Stimulated activated CD8-positive, alpha-beta memory T cell treated with anti-CD3 and anti-CD28 coated beads, Interleukin-15, amount 100 ng/mL, for 4 hours (primary cell): ENCODE measurements at places on chromosomes 11 and 22.

- no peak for DNase-seq
These were observed 98.8 kb upstream of the CD82 start for GRCh38 chr11:44466531-44467205.

DNA sequence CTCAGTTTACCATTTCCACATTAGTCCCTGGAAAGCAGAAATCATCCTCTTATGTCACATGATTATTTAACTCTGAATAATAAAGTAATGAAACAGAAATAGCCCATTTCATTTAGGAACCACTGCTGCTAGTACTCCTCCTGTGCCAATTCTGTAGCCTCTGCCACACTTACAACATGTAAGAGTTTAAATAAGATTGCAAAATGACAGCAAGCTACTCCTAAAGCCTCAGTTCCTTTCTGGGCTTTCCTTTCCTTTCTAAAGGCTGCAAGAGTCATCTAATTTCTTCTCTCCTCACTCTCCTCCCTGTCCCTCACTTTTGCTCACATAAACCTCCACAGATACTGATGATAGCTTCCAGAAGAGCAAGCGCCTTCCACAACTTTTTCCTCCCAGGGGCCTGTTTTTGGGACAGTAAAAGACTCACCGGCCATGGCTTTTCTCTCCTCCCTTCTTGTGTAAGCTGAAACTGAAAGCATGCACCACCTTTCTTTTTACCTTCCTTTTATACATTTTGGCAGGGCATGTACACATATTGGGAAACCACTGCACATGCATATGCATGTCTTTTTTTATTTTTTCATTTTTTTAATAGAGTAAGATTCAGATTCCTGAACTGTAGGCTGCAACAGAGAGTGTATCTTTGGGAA lies 38.5 kb downstream of the CARD18 start:
- no peak for DNase-seq

- no peak for DNase-seq
These were observed at the start of gene UPK3A for GRCh38 chr22:45284705-45285262. Gene UPK3A (plus strand): TSS chr22:45284949. CDS start chr22:45285014, 65 bp downstream.

DNA sequence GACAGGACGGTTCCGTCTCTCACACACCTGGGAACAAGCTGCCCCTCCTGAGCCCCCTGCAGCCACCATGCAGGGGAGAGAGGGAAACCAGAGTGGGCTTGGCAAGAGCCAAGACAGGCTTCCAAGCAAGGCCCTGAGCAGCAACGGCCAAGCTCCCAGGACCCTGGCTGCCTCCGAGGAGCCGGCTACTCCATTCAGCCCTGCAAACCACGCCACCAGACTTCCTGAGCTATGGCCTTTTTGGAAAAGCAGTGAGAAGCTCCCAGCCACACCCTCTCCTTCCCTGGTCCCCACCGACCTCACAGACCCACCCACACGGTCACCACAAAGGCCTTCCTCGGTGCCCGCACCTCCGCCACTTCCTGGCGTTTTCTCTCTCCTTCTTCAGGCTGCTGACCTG lies 479.0 kb downstream of the BRD1 start:
- no peak for DNase-seq

- no peak for DNase-seq
These were observed 882.8 kb upstream of the ANO3 start for GRCh38 chr11:25449091-25449490.

DNA sequence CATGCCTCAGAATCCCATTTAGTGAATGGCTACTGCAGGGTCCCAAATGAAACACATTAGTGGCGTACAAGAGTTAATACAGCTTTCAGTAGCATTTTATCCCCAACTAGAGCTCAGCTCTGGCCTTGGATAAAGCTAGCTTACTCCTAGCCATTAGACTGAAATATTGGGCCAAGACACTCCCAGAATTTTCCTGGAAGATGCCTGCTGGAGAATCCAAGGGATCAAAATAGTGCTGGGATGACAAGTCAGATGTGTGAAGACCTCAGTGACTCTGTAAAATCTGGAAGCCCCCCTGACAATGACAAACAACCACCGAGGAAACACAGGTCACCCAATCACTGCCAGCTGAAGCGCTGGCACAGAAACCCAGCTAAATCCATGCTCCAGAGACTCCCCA lies 303.1 kb upstream of the SORL1-AS1 start:
- no peak for DNase-seq

- no peak for DNase-seq
These were observed 347.9 kb upstream of the NCAM1 start for GRCh38 chr11:112613051-112613972.

GRCh38 chr11:67634366-67635230 lies 4.9 kb upstream of the NUDT8 start:
- DNase-seq = no peak

DNA sequence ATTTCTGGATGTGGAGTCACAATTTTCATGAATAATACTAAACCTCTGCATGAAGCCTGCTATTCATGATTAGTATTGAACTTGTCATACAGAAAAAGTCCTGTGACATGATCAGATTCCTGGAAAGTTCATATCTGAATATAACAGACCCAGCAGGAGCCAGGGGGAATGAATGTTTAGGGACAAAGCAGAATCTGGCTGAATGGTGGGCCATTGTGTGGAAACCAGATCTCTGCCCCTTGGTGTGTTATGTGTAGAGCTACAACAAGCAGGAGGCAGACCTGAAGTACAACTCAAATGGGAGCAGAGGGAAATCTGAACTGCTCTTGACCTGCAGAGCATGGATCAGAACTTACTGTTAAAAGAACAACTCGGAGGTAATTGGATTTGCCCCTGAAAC lies 30.3 kb downstream of the KREMEN1 start:
- DNase-seq = no peak

GRCh38 chr11:116051494-116051893 lies 547.3 kb upstream of the CADM1 start:
- no peak for DNase-seq

GRCh38 chr11:79762279-79762921 lies 321.6 kb upstream of the TENM4 start:
- no peak for DNase-seq

GRCh38 chr11:103609117-103610066 lies 427.0 kb upstream of the DDI1 start:
- no peak for DNase-seq

- DNase-seq = no peak
These were observed 772.8 kb upstream of the RAG2 start for GRCh38 chr11:37370817-37371216.

DNA sequence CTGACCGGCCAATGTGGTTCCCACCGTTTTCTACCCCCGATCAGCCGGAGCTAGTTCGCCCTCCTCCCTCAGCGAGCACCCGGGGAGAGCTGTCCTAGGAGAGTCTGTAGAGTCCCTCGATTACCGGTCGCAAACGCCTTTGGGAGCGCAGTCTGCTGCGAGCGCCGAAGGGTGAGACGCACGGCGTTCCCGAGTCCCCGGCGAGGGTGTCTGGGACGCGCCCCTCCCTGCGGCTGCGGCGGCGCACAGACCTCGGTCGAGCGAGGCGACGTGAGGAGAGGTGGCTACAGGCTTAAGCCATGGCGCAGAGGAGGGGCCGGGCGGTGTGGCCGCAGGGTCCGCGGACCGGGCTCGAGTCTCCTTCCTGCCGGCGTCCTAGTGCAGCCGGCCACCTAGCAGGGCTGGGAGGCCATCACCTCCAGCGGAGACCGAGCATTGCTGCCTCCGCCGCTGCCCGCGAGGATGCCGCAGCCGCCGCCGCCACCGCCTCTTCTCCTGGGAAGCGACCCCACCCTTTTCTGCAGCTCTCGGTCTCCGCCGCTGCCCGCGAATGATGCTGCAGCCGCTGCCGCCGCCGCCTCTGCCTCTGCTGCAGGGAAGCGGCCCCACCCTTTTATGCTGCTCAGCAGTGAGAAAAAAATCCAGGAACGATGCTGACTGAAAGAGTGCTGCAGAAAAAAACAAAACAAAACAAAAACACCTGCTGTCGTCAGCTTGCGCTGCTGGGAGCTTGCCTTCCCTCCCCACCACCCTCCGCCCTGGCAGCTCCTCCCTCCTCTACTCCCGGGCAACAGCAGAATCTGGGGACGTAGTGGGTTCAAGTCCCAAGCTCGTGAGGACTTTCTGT lies at the start of gene MAP6:
Gene MAP6, minus strand, starts transcription at position 588 of the 847 bp plus-strand sequence. CDS start 669 bp downstream, outside the sequence.
- no peak for DNase-seq

- no peak for DNase-seq
These were observed 7.6 kb upstream of the TRMU start for GRCh38 chr22:46327691-46328465.

- no peak for DNase-seq
These were observed 442.2 kb downstream of the BUD13 start for GRCh38 chr11:116330439-116331185.

- no peak for DNase-seq
These were observed 209.7 kb downstream of the SNX19 start for GRCh38 chr11:130706572-130706971.

- no peak for DNase-seq
These were observed 636.6 kb downstream of the NTM start for GRCh38 chr11:132006884-132007580.

- no peak for DNase-seq
These were observed 1.4 kb upstream of the CSF2RB start for GRCh38 chr22:36911887-36912661.

DNA sequence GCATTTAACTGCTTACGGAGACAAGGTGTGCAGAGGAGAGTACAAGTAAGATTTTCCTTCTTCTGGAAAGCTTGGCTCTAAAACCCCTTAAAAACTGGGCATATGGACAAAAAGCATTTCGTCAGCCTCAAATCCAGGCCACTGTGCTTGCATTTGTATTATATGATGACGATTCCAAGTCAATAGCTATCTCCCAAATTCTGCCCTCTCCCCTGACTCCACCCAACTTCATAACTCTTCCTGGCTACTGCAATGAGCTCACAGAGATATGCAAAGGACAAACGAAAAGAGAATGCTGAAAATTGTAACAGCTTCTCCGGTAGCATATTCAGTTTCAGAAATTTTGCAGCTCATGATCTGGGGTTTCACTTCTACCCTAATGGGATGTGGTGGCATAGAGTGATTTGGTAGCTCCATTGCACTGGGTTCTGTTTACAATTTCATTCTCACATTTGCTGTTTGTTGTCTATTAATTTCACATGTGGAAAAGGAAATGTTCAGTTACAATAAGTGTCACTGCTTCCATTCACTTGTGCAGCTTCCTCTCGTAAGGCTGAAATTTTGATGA lies 45.6 kb upstream of the CHRM4 start:
- DNase-seq = no peak

- no peak for DNase-seq
These were observed 522 bp downstream of the RHOG start for GRCh38 chr11:3840004-3840869.

DNA sequence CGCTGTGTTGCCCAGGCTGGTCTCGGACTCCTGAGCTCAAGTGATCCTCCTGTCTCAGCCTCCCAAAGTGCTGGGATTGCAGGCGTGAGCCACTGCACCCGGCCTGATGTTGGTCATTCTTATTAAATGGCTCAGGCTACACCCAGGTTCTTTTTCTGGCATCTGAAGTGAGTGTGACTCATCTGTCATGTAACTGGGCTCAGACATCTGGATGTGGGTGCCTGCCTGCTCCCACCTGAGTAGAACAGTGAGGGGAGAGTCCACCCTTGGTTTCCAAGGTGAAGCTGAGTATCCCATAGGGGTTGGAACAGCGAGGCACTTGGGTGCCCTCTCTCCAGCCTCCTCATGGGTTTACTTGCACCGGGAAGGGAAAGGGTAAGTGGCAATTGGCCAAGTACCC lies 36.7 kb upstream of the EIF3D start:
- no peak for DNase-seq

DNA sequence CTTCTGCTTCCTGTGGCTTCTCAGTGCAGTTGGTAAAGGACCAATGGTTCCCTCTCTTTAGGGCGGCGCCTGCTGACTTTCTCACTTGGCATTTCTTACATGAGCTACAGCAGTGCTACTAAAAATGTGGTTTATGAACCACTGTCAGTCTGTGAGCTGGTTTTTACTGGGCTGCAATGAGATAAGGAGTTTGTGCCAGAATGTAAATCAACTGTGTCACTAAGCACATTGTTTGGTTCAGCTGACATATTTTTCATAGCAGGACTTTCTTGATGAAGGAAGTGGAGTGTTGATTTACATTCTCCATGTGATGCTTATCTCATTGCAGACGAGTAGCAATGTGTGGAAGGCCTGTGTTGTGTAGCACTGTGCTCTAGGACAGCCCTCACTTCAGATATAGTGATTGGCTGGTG lies 463.3 kb downstream of the SOX6 start:
- DNase-seq = no peak

GRCh38 chr11:19864141-19865140 lies 151.8 kb downstream of the NAV2 start:
- no peak for DNase-seq

GRCh38 chr11:73760135-73760678 lies 667 bp downstream of the RAB6A start:
- no peak for DNase-seq

DNA sequence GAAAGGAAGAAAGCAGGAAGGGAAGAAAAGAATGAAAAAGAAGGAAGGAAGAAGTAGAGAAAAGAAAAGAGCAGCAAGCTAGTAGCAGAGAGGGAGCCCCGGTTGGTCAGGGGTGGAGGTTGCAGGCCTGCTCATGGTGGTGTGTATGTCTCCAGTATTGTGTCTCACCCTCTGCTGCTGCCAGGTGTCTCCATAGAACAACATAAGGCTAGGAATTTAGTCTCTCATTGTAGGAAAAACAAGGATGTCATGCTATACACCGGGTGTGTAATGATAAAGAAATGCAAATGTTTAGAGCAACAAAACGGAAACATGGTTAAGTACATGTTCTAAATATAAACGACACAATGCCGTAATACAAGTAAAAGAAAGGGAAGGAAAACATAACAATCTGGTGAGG lies 342.5 kb downstream of the NTM start:
- DNase-seq = no peak

- DNase-seq = no peak
These were observed 103.6 kb upstream of the ANO1 start for GRCh38 chr11:69974528-69974927.
